ENCODE measurements at places on chromosomes 7 and 10.

GRCh38 chr7:153457746-153458145 is 594.5 kb upstream of the DPP6 start:
- DNase-seq, result no peak

DNA sequence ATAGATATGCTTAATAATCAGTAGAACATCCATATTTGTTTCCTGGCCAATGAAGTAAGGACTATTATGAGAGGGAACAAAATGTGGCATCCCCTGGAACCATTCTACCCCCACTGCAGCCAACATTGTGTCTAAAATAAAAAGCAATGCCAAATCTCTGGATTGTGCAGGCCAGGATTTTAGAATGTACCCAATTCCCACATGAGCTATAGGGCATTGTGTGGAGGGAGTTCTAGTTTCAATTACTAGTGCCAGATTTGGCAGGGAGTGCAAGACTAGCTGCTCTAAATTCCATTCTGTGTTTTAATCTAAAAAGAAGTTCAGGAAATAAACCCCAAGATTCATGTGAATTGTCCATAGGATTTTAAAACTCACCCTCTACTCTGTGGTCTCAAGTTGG is 112.3 kb downstream of the HGF start:
- no peak for DNase-seq

- no peak for DNase-seq
Measured at GRCh38 chr7:43625453-43625852, 42.5 kb downstream of the STK17A start.

DNA sequence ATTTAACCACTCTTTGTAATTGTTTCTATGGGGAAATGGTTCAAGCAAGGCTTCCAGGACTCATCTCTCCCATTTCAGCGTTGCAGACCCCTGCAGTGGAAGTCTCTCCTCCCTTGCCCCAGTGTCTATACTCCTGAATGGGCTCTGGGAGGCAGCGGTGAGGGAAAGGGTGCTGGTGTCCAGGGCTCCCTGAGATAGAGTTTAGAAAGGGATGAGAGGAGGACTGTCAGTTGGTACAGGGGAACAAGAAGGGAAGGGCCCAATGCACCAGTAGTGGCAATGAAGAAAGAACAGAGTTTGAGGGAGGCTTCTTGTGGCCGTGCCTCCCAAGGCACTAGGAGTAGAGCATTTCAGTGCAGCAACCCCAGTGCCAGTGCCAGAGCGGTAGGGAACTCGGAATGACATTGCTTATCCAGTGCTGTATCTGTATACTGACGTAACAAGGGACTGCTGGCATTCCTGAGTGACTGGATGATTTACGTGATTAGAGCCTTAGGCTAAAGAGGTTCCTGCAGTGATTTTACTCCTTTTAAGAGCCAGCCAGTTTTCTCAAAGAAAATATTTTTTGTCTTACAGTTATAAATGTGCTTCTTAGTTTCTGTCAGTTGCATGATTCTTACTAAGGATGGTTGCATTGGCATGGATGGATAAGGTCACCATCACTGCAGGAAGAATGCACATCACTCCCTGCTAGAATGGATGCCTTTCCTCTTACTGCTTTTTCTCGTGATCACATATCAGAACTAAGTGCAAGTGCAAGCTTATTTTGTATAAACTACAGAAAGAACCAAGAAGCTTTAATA is 28.0 kb downstream of the PRPF18 start:
- DNase-seq, result no peak

DNA sequence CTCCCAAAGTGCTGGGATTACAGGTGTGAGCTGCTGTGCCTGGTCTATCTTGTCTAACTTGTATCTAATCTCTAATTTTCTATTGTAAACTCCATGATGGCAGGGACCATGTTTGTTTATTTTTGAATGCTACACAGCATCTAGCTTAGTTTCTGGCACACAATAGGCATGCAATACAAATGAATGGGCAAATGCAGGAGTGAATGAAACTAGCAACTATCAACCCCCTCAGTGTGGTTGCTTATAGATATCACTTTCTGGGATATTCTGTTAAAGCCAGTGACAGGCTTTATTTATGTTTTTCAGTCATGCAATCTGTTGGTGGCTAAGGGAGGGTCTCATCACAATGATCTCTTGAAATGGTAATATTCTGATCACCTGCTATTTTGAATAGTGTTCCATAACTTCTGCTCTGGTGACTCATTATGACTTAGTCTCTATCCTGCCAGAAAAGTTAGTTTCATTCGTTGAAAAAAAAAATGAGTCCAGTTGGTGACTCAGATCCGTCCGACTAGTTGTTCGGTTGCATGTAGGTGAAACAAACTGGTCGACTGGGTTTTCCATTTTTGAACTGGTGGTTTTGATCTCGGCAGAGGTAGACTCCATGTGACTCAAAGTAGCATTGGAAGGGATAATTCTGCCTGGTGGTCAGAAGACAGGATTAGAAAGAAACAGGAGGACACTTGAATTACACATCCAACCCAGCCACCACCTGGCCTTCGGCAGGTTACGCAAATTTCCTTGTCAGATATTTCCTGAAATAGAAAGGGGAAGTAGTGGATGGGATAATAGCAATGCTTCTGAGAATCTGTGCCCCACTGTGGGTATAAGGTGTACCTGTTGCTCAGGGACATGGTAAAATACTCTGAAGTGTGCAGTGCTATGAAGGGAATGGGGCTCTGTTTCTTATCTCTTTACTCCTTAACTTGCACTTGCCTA is 76.8 kb downstream of the GATA3 start:
- DNase-seq, result peak; percentile 34

DNA sequence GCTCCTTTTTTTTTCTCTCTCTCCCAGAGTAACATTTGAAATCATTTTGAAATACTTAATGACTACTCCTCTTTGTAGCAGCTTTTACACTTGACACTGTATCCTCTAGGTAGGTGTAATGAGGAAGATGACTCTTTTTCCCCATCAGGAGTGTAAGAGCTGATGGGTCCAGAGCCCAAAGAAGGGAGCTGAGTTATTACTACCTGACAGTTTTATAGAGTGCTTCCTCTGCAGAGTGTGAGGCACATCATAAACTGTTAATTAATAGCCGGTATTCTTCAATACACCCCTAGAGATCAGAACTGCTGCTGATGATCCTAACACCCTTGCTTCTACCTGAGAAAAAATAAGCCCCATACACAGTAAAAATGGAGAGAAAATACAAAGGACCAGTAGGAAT is 279.8 kb upstream of the SEMA3A start:
- DNase-seq, result no peak

DNA sequence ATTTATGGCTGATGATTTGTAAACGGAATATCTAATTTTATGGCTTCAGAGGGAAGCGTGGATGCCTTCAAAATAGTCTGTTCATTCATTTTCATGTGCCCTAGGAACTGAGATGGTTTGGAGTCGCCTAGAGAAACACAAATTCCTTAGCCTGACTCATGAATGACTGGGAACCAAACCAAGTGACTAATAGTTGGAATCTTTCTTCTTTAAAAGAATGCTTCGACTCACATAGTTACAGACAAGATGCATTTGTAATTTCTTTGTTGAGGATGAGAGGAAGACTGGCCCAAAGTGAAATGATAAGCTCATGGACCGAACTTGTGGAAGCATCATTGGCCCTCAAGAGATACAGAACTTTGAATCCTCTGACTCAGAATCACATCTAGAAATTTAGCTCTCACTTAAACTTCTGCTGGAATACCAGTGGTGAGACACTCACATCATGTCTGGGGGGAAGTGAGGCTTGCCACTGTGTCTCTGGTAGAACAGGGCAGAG is 1107.2 kb downstream of the NRG3 start:
- DNase-seq, result no peak

DNA sequence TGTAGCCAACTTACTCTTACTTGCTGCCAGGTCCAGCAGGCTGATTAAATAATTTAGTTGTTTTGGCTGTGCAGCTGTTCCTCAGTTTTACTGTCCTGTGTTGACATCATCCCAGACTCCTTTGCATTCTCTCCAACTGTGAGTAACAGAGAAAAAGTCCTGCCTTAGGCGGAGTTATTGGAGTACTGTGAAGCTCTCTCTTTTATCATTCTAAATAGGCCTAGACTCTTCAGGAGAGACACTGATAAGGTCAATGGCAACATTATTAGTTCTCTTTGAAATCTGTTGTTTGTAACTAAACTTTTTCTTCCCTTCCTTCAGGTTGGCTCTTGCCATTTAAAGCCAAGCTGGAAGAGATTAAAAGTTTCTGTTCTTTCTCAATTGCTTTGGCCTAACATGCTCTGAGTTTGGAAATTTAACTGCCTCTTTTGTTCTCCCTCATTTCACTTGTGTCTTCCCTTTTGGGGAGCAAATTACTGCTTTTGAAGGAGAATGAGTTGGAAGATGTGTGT is 215.7 kb upstream of the CSTF2T start:
- no peak for DNase-seq

DNA sequence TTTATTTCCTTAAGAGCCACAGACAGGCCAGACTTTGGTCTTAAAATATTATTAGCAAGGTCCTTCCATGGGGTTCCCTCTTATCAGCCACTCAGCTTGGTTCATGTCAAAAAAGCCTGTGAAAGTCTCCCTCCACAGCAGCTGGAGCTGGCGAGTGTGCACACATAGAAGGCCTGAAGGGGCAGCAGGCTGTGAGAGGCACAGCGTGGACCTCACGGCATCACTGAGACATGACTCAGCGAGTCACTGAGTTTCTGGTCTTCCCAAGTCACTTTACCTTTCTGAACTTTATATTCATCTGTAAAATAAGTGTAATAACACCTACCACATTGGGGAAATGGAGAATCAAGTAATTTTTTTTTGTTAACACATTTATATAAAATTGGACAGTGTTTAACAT is 8.7 kb downstream of the TAF3 start:
- no peak for DNase-seq

- peak; percentile 30 for DNase-seq
Measured at GRCh38 chr7:24668927-24669635, 88.2 kb downstream of the GSDME start.

Measured in OCI-M1 (cell line).